ENCODE measurements at places on chromosomes 5 and 9.

- DNase-seq = no peak
These were observed 164.3 kb downstream of the DOCK2 start for GRCh38 chr5:169801324-169801777.

DNA sequence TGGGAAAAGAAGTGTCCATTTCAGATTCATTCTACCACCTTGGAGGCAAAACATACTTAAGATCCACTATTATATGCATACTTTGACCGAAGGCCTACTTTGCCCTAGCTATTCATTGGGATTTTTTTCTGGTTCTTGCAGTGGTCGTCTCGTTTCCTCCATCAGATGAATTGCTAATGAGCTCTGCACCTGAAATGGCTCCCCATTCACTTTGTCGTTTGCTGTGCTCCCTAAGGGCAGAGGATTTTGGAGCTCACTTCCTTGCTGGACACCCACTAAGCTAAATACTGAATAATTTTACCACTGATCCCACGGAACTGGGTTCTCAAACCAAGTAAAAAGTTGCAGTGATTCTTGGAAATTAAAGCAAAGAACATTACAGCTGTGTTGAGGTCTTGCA lies 1.9 kb downstream of the KDM3B start:
- DNase-seq = no peak

DNA sequence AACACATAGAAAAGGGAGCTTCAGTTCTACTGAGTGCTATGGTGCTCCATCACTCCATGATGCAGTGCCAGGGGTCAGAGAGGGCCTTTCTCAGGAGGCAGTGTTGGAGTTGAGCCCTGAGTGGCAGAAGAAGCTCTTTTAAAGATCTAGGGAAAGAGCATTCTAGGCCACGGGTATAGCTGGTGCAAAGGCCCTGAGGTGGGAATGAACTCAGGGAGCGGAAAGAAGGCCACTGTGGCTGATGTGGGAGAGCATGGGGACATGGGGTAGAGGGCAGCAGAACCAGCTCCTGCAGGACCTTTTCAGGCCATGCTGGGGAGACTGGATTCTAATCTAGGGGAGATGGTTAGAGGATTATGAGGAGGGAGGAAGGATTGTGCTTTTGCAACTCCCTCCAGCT lies 9.9 kb downstream of the PSD2 start:
- DNase-seq = no peak

DNA sequence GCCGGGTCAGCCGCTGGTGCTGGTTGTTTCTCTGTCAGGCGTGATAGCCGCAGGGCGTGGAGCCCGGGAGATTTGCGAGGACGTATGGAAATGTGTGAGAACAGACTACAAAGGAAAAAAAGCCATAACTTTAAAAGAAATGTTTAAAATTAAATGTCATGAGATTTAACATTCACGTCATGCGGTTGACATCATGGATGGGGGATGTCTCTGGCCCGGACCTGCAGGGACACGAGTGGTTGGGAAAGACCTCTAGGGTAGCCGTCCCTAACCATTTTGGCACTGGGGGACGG lies 643 bp upstream of the RNF130 start:
- no peak for DNase-seq

DNA sequence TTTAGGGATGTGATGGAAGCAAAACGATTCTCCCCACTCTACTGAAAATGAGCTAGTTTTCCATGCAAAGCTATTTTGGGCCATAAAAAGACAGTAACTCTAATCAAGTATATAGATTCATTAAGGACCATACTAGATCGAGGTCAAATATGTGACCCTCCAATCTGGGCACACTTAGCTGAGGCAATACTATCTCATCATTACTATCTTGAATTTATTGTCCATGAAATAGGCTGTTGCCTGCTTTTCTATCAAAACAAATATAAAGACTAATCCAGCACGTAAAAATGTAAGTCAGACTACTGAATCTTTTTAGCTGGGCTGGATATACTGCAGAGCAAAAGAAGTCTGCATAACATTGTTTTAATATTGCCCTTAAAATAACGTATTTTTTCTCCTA lies 943.1 kb downstream of the NR2F1-AS1 start:
- no peak for DNase-seq

DNA sequence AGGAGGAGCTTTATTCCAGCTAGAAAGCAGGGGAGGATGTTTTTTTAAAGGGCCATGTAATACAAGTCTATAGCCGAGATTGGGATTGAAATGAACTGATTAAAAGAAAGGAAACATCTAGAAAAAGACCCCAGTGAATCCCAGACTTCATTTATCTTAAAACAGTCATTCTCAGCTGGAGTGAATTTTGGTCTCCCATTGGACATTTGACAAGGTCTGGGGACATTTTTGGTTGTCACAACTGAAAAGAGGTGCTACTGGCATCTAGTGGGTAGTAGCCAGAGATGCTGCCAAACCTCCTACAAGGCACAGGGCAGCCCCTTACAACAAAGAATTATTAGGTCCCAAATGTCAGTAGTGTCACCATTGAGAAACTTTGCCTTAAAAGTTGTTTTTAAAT lies 16.3 kb upstream of the SPINK4 start:
- no peak for DNase-seq

- DNase-seq = no peak
These were observed 231.0 kb downstream of the SNX18 start for GRCh38 chr5:54748527-54748926.

GRCh38 chr5:14261235-14261634 lies 118.1 kb downstream of the TRIO start:
- no peak for DNase-seq

- DNase-seq = no peak
These were observed 3.6 kb upstream of the CCNJL start for GRCh38 chr5:160315968-160316367.

- no peak for DNase-seq
These were observed 7.2 kb downstream of the BAG1 start for GRCh38 chr9:33257276-33257675.

- DNase-seq = no peak
These were observed 34.8 kb downstream of the ATP6V0E1 start for GRCh38 chr5:173018358-173018757.

DNA sequence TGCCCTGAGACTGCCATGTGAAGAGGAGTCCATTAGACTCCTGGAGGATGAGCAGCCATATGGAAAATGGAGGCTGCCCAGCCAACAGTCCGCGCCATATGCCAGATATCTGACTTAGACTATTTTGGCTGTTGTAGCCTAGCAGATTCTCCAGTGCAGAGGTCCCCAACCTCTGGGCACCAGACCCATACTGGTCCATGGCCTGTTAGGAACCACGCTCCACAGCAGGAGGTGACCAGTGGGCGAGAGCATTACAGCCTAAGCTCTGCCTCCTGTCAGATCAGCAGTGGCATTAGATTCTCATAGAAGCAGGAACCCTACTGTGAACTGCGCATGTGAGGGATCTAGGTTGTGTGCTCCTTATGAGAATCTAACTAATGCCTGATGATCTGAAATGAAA lies 851.9 kb downstream of the NR2F1-AS1 start:
- no peak for DNase-seq

- peak; percentile 13 for DNase-seq
These were observed at the start of gene NKD2 for GRCh38 chr5:1008451-1009358. TSS of gene NKD2 (plus strand) at chr5:1008802. CDS start at chr5:1009058, 256 bp downstream.

DNA sequence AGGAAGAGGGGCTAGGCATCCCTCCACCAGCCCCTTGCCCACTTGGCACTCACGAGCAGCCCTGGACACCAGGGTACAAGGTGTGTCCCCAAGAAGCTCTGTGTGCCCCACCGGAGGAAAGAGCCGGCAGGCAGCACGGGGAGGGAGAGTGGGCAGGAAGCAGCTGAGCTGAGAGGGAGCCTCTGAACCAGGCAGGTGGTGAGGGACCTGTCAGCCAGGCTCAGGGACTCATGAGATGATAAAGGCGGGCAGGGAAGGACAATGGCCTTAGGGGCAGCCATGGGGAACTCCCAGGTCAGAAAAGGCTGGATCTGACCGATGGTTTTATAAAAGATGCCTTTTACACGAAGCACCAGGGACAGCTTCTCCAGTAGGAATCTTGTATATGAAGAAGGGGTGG lies 112.0 kb downstream of the VAV2 start:
- DNase-seq = no peak

DNA sequence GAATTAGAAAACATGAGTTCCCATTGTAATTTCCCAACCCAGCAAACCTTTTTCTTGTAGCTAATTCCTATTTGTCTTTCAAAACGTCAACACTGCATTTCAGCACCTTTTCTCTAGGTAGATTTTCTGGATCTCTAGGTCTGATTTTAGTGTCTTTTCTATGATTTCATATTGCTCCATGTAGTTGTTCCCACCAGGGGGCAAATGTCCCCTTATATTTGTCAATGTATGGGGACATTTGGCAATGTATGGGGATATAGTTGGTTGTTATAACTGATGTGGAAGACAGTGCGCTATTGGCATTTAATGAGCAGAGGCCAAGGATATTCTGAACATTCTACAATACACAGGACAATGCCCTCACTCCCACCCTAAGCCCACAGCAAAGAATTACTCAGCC lies 273.9 kb upstream of the ADRA1B start:
- DNase-seq = no peak

GRCh38 chr9:99485459-99485858 lies 263.4 kb downstream of the SEC61B start:
- no peak for DNase-seq

GRCh38 chr5:176847148-176847547 lies 36.8 kb downstream of the UNC5A start:
- DNase-seq = no peak

DNA sequence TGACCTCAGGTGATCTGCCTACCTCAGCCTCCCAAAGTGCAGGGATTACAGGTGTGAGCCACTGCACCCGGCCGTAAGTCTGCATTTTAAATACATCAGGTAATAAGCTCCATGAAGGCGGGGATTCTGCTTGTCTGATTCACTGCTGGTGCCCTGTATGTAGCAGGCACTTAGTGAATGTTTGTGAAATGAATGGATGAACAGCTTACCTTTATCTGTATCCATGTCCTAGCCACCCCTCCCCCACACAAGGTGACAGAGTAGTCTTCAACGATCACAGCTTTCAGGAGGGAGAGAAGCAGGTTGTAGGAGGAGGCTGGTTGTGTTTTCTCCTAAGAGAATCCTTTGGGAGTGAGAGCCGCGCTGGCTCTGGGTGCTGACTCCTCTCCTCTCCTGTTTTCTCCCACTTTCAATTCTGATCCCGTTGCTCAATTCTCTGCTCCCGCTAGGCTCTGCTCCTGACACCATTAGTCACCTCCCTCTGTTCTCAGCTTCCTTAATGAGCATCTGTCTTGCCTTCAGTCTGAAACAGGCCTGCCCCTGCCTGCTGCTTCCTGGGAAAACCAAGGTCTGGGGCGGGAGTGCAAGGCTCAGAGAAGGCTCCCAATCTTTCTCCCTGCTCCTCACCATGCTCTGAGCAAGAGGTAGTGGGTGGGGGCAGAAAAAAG lies 88.8 kb upstream of the CTNNA1 start:
- no peak for DNase-seq

- no peak for DNase-seq
These were observed 48.8 kb upstream of the JAK2 start for GRCh38 chr9:4936277-4936676.

DNA sequence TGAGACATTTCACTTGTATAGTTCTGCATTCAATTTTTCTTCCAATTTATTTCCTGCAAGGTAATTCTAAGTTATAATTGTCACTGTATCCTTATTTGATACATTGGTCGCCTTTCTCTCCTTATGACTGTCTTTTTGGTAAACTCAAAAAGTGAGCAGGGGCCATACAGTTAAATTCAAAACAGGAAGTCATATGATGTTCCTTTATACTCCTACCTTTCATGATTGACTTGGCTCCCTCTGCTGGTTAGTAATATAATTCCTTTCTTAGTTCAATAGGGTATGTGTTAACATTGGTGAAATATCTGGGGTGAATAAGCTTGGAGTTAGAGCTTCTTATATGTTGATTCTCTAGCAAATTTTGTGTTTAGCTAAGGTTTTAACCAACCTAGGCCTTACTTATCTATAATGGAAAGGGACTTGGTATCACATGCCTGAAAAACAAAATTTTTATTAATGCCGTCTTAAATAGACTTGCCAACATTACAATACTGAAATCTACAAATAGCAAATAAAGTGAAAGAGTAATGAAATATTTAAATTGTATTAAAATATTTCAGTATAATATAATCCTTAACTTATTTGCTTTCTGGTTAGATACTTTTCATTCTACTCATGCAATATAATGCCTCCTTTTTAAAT lies 6.0 kb upstream of the NIPBL start:
- DNase-seq = no peak

DNA sequence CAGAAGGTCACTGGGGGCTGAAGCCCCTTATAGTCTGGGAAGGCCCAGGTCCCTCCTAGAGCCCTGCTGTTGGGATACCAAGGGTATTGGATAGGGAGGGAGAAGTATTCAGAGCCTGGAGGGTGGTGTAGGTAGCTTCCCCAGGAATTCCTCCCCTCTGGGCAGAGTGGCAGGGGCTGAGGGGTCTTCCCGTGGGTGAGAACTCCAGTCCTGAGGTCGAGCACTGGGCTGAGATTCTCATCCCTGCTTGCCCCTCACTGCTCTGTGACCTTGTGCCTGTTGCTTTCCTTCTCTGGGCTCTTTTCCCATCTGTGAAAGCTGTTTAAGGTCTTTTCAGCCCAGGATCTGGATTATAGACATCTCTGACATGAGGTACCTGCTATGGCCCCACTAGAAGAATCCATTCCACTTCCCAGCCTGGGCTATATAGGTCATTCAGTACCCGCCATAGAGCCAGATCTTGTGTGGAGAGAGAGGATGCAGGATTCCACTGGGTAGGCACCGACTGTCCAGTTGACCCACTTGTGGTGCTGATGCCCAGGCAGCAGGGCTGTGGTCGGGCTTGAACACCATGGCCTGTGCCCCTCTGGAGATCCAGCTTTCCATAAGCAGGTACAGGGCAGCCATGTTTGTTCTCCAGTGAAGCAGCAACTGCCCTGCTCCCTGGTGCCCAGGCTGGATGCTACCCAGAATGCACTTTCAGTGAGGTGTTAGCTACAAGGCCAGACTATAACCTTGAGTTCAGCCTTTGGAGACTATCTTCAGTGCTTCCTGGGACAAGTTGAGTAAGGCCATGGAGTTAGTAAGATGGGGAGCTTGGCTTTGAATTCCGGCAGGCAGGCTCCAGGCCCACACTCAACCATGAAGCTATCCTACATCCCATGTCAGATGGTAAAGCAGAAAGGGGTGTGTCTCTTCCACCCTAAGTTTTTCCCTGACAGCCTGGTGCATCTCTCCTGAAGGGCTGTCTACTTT lies 60.1 kb downstream of the AMBP start:
- DNase-seq = no peak

- DNase-seq = peak; percentile 75
These were observed 71.4 kb downstream of the RALGPS1 start for GRCh38 chr9:126985870-126986498.

DNA sequence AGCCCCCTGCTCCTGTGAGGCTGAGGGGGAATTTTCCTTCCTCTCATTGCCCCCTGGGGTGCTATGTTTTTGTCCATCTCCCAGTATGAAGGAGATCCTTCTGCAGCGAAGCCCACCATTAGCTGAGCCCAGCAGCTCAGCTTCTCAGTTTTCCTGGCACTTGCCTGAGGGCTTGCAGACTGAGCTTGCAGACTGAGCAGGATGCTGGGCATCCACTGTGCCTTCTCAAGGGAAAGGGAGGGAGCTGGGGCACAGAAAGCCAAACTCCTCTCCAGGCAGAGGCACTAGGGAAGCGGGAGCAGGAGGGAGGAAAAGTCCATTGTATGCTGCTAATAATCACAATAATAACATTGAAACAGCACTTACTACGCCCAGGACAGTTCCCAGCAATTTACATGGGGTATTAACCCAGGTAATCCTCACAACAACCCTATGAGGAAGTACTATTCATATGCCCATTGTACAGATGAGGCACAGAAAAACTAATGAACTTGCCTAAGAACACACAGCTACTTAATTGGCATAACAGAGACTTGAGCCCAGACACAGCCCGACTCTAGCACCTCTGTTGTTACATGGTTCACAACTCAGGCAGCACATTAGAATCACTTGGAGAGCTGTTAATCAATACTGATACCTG lies 86.9 kb upstream of the SSBP2 start:
- no peak for DNase-seq

- no peak for DNase-seq
These were observed 258.4 kb downstream of the HCN1 start for GRCh38 chr5:45437752-45438151.
